Activated naive CD8-positive, alpha-beta T cell treated with anti-CD3 and anti-CD28 coated beads, Interleukin-2, amount 10 ng/mL, durations not matched to agents 7 days and 5 days (primary cell): ENCODE measurements at places on chromosomes 2 and 18.

DNA sequence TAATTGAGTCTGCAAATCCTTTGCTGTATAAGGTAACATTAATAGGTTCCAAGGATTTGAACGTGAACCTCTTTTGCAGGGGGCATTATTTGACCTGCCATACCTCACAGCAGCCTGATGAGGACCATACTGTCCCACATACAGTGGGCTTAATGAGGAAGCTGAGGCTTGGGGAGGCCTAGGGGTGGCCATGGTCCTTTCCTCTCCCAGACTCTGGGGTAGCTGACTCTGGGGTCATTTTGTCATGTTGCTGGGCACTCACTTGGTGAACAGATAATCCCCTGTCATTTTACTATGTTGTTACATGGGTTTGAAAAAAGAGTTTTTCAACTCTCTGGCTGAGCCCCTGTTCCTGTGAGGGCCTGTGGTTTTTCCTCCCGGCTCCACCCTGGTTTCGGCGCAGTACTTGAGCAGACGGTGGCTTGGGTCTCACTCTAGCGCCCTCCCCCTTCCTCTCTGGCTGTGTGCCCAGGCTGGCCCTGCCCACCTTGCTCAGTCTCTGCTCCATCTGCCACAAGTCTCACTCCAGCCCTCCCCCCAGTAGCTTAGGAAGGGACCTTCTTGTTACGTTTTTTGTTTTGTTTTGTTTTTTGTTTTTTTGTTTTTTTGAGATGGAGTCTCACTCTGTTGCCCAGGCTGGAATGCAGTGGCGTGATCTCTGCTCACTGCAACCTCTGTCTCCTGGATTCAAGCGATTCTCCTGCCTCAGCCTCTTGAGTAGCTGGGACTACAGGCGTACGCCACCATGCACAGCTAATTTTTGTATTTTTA, 21.0 kb downstream of the INPP4A start:
- H3K36me3 ChIP-seq = peaks cover 32% of the 10 kb centered on the region
- H3K4me1 ChIP-seq = peaks cover 78% of the 10 kb centered on the region
- peak; percentile 69 for DNase-seq
- H3K27me3 ChIP-seq = no peaks in the 10 kb centered on the region

DNA sequence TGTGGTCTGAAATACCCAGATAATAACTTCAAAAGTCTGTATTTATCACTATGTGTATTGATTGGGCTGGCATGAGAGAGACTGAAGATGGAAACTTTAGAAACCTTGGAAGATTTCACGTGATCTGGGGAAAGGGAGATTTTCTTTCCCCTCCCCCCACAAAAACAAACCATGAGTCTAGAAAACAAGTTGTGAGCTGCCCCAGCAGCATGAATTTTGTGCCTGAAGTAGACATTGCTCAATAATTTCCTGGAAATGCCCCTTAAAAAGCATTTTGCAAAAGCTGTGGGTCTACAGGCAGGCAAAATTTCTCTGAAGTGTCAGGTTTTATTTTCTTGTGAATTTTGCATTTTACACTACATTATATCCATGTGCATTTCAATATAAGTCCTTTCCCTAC, 101.8 kb downstream of the ETAA1 start:
- no peaks in the 10 kb centered on the region for H3K27me3 ChIP-seq
- no peaks in the 10 kb centered on the region for H3K4me1 ChIP-seq
- H3K4me3 ChIP-seq = no peak overlapping the region
- H3K36me3 ChIP-seq = no peaks in the 10 kb centered on the region
- DNase-seq = no peak
- no peak overlapping the region for H3K27ac ChIP-seq

DNA sequence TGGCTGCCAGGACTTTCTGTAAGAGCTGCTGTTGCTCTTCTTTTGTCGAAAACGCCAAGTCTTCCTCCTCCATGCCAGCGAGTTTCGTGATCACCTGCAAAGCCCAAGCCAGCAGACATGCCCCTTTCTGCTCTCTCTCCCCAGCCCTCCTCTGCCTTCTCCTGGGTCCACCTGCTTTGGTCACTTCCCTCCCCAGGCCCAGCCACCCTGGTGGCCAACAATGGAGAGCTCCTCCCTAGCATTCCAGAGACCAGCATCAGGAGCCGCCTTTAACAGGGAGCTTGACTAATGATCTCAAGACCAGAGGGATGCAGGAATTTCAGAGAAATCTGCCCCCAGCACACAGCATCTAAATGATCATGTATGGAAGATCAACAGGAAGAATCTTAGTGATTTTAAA, 34.6 kb downstream of the ERCC3 start:
- H3K4me1 ChIP-seq = peaks cover 15% of the 10 kb centered on the region
- peaks cover 31% of the 10 kb centered on the region for H3K36me3 ChIP-seq
- no peak overlapping the region for H3K27ac ChIP-seq
- no peak for DNase-seq
- no peaks in the 10 kb centered on the region for H3K27me3 ChIP-seq

DNA sequence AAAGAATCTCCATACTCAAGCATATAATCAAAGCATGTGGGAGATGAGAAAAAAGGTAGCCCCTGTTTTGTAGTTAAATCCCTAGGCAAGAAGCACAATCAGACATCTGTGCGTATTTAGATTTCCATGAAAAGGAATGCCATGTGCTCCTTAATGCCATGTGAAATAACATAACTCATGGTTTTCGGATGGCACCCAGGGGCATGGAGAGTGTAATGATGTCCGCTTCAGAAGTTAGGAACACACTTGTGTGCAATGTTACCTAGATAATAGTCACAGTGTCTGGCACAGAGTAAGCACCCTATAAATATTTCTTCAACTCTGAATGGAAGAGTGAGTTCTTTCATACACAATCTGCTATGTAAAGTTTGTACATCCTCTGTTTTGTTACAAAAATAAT, 197.0 kb downstream of the NCKAP5 start:
- H3K36me3 ChIP-seq = no peaks in the 10 kb centered on the region
- no peaks in the 10 kb centered on the region for H3K4me1 ChIP-seq
- H3K27me3 ChIP-seq = no peaks in the 10 kb centered on the region
- no peak for DNase-seq
- no peak overlapping the region for H3K4me3 ChIP-seq
